ENCODE measurements at places on chromosomes 6 and 20.

- peak; percentile 78 for DNase-seq
Measured at GRCh38 chr20:11274141-11274594, 600.4 kb upstream of the JAG1 start.

- no peak for DNase-seq
Measured at GRCh38 chr6:125816828-125817280, 26.1 kb downstream of the NCOA7 start.

GRCh38 chr6:9308284-9308683 lies 872.9 kb upstream of the SLC35B3 start:
- no peak for DNase-seq

- DNase-seq: no peak
Measured at GRCh38 chr20:41837669-41838224, 219.6 kb upstream of the CHD6 start.

DNA sequence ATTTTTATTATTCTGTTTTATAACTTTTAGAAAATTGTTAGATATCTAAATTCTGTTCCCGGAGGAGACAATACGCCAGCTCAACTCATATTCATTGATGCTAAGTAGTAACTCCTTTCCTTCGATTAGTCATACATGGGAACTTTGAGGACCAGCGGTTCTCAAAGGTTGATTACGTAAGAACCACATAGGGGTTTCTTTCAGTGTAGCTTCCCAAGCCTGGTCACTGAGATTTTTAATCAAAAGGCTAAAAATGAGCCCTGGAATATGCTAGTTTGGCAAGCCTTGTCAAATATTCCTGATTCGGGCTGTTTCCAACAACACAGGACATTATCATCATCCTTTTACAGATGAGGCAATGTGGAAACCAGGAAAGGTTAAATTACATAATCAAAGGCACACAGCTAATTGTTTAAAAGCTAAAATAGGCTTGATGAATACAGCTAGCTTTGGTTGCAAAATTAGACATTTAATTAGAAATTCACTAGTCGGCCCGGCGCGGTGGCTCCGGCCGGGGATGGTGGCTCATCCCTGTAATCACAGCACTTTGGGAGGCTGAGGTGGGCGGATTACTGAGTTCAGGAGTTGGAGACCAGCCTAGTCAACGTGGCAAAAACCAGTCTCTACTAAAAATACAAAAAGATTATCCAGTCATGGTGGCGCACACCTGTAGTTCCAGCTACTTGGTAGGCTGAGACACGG lies 14.6 kb upstream of the MEI4 start:
- peak; percentile 73 for DNase-seq

GRCh38 chr20:22408521-22409402 lies 175.6 kb downstream of the FOXA2 start:
- DNase-seq: no peak

GRCh38 chr6:75460681-75461080 lies 32.9 kb downstream of the FILIP1 start:
- DNase-seq: no peak

DNA sequence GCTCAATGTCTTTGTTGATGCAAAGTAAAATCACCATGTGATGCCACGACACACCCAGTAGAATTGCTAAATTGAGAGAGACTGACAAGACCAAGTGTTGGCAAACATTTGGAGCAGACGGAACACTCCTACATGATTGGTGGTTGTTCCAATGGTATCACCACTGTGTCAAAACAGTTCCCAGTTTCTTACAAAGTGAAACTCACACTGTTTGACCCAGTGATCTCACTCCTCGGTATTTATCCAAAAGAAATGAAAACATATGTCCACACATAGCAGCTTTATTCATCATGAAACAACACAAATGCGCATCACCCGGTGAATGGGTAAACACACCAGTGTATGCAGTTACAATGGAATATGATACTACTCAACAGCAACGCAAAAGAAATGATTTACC lies 74.0 kb upstream of the SULF2 start:
- DNase-seq: no peak

Measured in MCF 10A (cell line).